ENCODE measurements at places on chromosomes 7 and 10. TPM values are rescaled to one million over a fixed set of nuclear protein-coding genes. Genes with fewer than 3 reads are reported as not detected.

PDGFA gene
- not detected for polyA plus RNA-seq

PLPP4 gene
- polyA plus RNA-seq = not detected

SFTPA1 gene
- polyA plus RNA-seq = not detected

SPDYE2B gene
- polyA plus RNA-seq = not detected

ACHE gene
- 0.92 TPM for polyA plus RNA-seq

TMEM213 gene
- polyA plus RNA-seq = not detected

PNLIPRP1 gene
- not detected for polyA plus RNA-seq

NME8 gene
- not detected for polyA plus RNA-seq

NKX2-3 gene
- polyA plus RNA-seq = not detected

SFRP5 gene
- not detected for polyA plus RNA-seq

Measured in naive B cell (primary cell).